Globus pallidus (tissue), 1 donor: ENCODE measurements at places on chromosomes 1 and 21.

DNA sequence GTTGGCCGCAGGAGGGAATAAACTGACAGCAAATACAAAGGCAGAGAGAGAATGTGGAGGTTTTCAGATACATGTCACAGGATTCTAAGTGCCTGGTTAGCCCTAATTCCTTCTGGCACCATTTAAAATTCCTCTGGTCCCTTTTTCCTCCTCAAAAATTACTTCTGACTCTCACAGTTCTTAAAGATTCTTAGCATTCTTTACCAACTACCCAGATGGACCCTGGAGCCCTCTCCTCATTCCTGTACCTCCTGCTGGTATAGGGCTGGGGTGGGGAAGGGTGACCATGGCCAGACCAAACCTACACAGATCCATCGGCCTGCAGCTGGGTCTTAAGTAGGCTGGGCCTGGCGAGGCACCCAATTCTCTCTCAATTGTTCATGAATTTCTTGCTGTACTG lies 7.2 kb downstream of the MKNK1 start:
- no peak for DNase-seq

DNA sequence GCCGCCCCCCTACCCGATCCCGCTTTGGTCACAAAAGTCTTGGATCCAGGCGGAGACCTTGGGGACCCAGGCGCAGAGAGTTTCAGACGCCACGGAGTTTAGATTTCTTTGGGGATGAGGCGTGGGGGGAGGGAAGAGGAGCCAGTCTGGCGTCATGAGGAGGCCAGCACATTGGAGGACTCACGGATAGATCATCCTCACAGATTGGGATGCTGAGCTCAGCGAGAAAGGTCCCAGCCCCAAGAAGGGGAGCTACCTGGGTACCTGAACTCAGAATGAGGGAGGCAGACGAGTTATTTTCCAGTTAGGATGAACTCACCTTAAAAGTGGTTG lies 393 bp downstream of the ELAPOR1 start:
- DNase-seq = no peak

DNA sequence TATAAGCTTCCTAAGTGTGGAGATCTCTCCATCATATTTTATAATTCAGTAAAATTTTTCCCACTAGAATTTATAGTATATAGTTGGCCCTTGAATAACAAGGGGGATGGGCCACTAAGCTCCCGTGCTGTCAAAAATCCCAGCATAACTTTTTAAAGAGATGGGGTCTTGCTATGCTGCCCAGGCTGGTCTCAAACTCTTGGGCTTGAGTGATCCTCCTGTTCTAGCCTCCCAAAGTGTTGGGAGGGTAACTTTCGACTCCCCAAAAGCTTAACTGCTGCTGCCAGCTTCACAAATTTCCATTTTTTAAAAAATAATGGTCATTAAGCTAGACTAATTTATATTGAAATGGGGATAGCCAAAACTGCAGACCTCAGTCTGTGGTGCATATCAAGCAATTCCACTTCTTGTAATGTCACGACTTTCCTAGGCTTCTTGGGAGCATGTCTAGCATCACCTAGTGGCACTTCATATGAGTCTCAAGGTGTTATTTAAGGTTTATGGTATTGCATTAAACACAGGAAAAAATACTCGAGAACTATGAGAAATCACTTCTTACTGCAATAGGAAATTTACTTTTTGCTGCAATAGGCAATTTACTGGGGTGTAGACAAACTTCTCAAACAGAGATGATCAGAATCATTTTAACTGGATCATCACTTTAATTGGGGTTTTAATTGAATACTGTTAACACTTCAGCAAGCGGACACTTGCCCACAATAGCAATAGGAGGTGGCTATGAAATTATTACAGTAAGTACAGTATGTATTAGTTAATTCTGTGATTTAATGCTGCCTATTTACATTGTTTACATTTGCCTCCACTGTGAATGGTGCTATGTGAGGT lies 19.3 kb upstream of the ACTA1 start:
- no peak for DNase-seq

- peak; percentile 29 for DNase-seq
Measured at GRCh38 chr1:217333939-217334338, 297.0 kb downstream of the GPATCH2 start.

GRCh38 chr1:42392255-42392654 lies 11.7 kb downstream of the RIMKLA start:
- no peak for DNase-seq

DNA sequence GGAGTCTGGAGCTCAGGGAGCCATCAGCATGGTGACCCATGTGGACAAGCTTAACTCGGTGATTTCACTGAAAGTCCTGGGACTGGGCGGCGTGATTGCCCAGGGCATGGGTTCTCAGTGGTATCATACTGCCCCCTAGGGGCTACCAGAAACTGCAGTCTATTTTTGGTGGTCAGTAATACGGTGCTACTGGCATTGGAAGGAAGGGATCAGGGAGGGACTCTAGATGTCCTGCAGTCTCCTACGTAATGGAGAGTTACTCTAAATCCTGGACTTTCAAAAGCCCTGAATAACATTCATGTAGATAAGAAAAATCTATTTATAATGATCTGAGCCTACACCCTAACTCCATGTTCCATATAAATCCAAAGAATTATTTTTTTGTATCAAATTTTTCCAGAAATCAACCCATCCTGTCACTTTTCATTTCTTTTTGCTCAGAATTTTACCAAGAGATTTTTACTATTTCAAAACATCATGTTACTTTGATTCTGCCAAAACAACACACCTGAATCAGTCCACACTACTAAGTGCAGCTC lies 37.3 kb downstream of the PABPC4 start:
- peak; percentile 87 for DNase-seq

- DNase-seq = no peak
Measured at GRCh38 chr1:55689800-55690199, 474.6 kb upstream of the USP24 start.

DNA sequence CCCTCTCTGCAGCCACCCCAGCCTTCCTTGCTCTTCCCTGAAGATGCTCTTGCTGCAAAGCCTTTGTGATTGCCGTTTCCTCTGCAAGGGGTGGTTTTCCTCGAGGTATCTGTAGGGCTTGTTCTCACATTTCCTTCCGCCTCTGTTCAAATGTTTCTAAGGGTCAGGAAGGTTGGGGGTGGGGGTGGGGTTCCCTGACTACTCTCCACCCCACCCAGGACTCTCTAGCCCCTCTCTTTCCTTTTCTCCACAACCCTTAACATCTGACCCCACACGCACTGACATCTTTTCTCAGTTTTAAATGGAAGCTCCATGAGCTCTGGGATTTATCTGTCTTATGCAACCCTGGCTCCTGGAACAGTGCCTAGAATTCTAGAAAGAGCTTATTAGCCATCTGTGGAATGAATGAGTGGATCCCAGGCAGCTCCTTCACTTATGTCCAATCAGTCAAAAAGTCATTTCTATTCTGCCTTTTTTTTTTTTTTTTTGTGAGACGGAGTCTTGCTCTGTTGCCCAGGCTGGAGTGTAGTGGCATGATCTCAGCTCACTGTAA lies 27.3 kb upstream of the ZNF362 start:
- DNase-seq = no peak

DNA sequence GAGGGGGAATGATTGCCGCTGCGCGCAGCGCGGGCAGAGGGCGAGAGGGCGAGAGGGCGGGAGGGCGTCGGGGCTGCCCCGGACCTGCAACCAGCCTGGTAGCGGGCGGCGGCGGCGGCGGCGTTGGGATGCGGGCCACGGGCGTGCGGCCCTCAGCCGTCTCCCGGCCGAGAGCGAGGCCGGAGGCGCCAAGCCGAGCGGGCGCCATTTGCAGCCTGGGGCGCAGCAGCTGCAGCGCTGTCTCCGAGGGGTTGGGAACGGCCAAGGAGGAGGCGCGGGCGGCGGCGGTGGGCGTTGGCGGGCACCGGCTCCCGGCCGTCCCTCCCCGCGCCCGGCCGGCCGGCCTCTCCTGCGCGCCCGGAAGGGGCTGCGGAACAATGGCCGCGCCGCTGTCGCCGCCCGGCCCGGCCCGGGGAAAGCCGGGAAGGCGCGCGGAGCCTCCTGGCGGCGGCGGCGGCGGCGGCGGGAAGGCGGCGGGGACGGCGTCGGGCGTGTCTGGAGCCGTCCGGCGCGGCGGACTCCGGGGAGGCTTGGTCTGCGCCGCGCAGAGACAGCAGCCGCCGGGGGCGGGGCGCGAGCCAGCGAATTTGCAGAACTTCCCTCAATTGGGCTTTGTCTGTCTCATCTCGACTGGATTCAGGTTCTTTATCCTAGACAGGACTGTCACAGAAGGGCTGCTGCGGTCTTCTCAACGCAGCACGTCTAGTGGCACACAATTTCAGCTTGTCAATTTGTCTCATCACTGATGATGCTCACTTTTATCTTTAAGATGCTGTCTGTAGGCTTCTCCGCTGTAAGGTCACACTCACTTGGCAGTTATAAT lies 35.7 kb downstream of the ZBTB8B start:
- DNase-seq = peak; percentile 59

- no peak for DNase-seq
Measured at GRCh38 chr21:15491100-15491499, 238.7 kb upstream of the USP25 start.

- peak; percentile 63 for DNase-seq
Measured at GRCh38 chr1:47997289-47998200, at the start of gene TRABD2B. Gene TRABD2B, minus strand, starts transcription at chr1:47997385.

- DNase-seq = no peak
Measured at GRCh38 chr1:72062584-72062983, 219.8 kb downstream of the NEGR1 start.

- DNase-seq = no peak
Measured at GRCh38 chr21:39774227-39774626, 29.2 kb downstream of the IGSF5 start.

- no peak for DNase-seq
Measured at GRCh38 chr1:10878469-10878868, 82.0 kb upstream of the CASZ1 start.

DNA sequence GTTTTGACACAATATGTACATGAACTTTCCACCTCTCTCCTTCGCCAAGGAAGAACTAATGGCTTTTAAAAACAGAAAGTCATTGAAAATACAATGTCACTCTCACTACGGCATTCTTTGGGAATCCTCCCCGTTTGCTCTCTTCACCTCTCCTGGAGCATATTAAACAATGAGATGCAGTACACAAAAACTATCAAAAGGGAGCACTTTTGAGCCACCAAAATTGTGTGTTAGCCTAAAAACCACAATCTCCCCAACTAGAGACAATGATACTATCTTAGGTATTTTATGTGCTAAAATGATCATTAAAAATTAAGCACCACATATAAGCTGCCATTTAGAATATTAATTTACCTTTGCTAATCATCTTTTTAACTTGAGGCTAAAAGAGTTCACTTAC lies 425.5 kb downstream of the KCTD3 start:
- peak; percentile 9 for DNase-seq

DNA sequence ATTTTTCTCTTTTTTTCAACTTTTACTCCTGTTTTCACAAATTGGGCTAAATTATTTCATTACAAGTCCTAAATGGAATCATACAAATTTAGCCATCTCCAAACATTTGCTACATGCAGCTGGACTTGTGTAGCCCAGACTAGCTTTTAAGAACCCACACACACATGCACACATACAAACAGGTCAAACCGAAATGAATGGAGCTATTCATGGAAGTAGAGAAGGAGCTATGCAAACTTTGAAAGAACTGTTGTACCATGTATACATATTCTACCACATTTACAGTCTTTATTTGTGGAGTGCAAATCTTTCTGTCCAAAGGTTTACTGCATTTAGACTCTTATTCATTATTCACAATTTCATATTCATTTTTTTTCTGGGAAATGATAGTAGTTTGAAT lies 189.1 kb upstream of the RNPC3 start:
- peak; percentile 16 for DNase-seq

DNA sequence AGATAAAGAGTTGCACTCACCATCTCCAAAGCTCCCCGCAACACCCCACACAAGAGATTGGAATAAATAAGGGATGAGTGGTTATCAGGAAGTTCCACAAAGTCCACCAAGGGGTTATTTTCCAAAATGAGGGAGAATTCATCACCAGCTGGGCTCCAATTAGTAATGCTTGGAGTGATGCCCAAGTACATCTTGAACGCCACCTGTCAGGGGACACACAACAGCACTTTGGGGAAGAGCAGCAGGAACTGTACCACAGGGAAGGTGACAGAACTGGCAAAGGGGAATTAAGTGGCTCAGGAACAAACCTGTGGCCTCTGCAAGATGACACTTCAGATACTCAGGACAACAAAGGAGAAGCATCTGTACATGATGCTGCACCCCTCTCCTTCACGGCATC lies 11.5 kb downstream of the TRAPPC3 start:
- DNase-seq = no peak

DNA sequence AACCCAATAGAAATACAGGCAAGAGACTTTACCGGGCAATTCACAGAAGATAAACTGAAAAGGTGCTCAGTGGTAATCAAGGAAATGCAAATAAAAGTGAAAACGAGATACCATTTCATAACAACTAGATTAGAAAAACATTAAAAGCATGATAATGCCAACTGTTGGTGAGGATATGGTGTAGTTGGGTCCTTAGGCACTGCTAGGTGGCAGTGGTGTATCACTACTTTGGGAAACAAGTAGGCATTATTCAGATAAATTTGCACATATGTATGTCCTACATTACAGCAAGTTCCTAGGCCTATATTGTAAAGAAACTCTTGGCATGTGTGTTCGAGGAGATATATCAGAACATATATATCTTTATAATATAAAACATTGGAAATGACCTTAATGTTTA lies 31.0 kb downstream of the AZIN2 start:
- DNase-seq = no peak

DNA sequence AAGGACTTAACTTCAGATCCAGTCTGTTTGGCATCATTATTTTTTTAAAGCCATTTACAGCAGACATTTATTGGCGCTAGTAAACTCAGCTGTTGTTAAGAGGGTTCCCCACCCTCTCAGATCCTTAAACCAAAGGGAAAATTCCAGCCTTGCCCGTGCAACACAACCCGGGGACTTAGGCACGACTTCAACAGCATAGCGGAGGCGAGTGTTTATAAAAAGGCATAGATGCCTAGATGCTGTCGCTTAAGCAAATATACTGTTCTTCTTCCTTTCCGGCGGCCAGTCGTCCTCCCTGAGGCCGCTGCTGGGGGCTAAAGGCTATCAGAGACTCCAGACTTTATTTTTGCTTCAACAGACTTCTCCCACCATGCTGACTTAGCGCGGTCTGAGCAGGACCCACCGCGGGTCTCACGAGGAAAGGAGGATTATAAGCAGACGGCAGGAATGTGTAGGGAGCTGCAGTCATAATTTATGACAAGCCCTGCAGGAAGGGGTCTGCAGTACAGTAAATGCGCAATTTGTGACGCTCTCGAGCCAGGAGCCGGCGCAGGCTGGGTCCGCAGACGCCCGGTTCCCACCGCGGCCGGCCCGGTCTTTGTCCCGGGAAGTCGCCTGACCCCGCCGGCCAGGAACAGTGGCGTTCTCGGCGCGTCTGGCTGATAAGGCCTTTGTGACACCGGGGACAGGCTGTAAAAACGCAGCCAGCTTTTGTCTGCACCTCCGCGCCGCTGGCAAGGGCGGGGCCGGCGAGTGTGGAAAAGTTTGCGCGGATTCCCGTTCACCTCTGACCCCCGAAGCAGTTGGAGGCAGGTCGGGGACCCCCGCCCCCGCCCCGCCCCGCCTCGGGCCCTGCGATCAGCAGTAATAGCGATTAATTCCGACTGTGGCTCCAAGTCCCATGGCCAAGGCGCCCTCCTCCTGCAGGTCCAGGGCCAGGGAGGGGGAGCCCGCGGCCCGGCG lies 61.2 kb upstream of the ARHGEF16 start:
- DNase-seq = no peak
